AG20443 (cell line): ENCODE measurements at places on chromosomes 1 and 21.
A peak's percentile ranks its signal among the peaks of the same experiment; 100 is the strongest.

DNA sequence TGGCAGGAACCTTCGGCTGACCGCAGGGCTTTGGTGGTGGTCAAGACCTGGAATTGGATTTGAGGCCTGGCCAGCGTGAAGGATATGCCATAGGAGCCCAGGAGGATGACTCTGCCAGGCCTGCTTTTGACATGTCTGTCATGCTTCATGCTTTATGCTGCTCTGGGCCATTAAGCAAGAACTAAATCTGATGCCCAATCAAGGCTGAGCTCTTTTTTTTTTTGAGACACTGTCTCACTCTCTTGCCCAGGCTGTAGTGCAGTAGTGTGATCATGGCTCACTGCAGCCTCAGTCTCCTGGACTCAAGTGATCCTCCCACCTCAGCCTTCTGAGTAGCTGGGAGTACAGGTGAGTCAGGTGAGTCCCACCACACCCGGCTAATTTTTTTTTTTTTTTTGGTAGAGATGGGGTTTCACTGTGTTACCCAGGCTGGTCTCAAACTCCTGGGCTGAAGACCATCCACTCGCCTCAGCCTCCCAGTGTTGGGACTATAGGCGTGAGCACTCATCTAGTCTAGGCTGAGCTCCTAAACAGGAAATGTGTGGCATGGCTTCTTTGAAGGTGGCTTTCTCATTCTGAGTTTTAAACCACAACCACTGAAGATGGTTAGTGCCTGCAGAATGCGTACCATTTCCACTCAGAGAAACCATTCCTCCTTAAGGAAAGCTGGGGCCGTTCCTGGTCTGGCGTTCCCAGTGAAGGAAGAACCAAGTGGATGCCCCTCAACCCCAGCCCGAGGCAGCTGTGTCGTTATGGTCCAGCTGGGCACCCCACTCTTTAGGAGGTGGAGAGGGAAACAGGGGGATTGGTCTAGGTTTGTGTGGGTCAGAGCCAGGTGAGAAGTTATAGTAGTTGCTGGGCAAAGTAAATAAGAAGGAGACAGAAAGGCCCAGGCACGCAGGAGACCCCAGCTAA lies 34.2 kb upstream of the ATP5PO start:
- DNase-seq = no peak

DNA sequence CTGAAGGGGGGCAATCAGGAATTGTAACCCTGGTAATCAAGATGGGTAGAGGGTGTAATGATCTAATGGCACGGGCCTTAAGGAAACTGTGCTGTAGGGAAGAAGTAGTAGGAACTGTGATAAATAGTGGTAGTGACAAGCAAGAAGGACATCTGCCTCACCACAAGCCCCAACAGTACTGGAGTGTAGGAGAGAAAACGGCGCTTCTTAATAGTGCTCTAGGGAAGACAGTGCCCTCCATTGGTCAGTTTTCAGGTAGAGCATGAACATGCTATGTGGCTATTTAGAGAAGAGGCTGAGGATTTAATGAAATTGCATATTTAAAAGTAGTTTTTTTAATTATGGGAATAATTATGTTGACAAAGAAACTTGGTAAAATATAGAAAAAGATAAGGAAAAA lies 32.2 kb downstream of the SLC30A7 start:
- DNase-seq = no peak

- DNase-seq = no peak
Observed at GRCh38 chr1:8193840-8194406, 124.0 kb upstream of the SLC45A1 start.

DNA sequence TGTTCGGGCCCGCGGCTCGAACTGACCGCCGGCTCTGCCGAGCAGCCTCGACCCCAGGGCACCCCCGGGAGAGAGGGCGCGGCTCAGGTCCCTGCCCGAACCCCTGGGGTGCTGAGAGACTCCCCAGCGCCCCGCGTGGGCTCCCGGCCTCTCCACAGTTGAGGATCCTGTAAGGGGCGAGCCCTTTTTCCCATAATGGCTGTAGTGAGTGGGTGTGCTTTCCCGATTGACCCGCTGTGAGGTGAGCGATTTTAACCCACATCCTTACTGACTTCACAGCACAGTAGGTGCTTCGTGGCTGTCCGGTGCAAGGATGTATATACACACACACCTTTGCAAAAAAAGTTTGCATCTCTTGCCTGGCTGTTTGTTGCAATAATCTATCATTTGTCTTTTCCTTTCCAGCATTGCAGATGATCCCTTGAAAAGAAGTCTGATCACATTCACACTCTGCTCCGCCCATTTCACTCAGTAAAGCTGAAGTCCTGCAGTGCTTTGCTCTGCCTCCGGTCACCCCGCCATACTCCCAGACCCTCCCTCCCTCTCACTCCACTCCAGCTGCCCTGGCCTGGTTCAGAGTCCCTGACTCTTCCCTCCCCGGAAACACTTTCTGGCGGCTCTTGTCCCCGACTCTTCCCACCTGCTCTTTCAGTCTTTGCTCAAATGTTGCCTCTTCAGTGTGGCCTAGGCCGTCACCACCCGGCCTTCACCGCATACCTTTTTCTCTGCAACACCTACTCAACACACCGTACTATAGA lies 955 bp upstream of the UBE2G2 start:
- DNase-seq = no peak

GRCh38 chr1:27522432-27523336 lies 32.7 kb upstream of the WASF2 start:
- DNase-seq = no peak

GRCh38 chr21:43758111-43758641 lies 17.9 kb downstream of the CSTB start:
- DNase-seq = no peak

DNA sequence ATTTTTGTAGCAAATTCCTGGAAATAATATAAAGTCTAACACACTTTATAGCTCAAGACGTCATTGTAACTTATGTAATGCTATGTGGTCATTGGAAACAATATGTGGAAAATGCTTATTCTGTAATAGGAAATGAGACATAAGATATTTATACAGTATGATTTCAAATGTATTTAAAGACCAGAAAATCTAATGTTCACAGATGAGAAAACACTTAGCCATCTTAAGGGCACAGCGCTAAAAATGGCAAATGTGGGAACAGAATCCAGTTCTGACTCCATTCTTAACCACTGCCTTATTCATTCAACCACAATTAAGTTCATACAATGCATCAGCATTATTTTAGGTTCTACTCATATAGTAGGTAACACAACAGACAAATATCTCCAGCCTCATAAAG lies 12.5 kb downstream of the CSDE1 start:
- no peak for DNase-seq

GRCh38 chr1:204480515-204480914 lies 14.1 kb downstream of the PIK3C2B start:
- no peak for DNase-seq

GRCh38 chr1:183571678-183572268 lies 18.5 kb downstream of the NCF2 start:
- DNase-seq = no peak

- no peak for DNase-seq
Observed at GRCh38 chr1:225658041-225658440, 5.1 kb upstream of the ENAH start.

GRCh38 chr1:191709215-191709614 lies 449.0 kb upstream of the RGS18 start:
- no peak for DNase-seq

- DNase-seq = no peak
Observed at GRCh38 chr1:173038875-173039554, 11.7 kb downstream of the TNFSF18 start.

DNA sequence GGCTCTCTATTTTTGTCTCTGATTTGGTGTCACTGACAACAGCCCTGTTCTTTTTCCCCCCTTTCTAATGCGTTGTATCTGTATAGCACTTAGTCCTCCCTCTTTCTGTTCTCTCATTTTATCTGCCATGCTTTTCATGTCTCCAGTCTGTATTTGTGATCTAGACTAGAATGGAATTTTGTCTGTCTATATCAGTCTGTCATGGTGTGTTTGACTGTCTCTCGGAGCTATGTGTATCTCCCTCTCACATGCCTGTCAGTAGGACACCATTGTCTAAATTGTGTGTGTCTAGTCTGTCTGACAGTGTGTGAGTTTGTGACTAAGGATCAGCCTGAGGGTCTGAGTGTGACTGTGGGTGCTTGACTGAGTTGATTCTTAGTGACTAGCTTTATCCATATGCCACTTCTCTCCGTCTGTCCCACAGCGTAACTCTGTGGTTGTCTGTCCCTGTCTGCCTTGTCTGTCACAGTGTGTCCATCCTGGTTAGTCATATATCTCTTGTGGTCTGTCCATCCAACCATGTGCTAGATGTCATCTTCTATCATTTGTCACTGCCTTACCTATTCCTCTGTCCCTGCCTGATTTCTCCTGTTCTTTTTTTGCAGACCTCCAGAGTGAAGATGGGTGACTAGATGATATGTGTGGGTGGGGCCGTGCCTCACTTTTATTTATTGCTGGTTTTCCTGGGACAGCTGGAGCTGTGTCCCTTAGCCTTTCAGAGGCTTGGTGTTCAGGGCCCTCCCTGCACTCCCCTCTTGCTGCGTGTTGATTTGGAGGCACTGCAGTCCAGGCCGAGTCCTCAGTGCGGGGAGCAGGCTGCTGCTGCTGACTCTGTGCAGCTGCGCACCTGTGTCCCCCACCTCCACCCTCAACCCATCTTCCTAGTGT lies 1.4 kb upstream of the B4GALT2 start:
- DNase-seq = no peak

DNA sequence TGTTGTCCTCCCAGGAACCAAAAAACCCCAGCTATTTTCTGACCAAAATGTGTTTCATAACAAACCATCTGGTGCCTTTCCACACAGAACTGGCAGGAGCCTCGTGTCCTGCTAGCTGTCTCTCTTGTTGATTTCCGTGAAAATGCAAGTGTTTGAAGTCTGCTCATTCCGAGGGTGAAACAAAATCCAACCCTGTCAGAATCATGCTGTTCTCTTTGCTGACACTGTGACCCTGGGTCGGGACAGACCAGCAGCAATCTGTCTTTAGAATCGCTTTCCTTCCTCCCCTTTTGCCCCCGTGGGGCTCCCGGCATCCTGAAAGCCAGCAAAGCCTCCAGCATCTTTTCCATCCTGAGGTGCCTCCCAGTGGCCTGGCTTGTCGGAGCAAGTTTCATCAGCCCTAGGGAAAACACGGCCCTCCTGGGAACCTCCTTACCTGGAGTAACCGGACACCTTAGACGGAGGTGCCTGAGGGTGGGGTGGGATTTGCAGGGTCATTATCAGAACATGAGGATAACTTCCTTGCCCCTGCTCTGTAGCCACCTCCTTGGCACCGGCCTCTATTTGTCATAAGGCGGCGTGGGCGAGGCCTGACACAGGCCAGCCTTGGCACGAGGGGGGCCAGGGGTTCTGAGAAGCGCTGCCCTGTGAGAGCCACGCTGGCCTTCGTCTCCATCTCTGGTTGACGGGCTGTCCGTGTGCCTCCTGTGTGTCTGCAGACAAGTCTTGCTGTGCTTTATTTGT lies 24.9 kb downstream of the LDLRAP1 start:
- DNase-seq = peak; percentile 72

DNA sequence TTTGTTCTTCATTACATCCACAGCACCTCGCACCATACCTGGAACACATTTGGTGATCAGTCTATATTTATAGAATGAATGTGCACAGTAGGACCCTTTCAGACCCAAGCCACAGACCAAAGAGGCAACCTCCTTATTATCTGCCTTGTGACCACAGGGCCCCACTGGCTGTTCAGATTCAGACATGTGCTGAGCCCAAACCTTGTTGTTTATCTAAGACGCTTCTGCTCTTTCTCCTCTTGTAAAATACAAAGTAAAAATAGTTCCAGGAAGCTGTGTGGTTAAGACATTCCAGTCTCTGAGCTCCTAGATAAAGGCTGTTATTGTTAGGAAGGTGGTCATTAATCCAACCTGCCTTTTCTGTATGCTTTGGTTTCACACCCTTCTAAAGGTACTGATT lies 3.6 kb upstream of the SCMH1 start:
- DNase-seq = no peak

- no peak for DNase-seq
Observed at GRCh38 chr1:79613046-79613445, 606.5 kb upstream of the ADGRL4 start.

GRCh38 chr21:16437586-16437985 lies 707.8 kb downstream of the USP25 start:
- DNase-seq = no peak

DNA sequence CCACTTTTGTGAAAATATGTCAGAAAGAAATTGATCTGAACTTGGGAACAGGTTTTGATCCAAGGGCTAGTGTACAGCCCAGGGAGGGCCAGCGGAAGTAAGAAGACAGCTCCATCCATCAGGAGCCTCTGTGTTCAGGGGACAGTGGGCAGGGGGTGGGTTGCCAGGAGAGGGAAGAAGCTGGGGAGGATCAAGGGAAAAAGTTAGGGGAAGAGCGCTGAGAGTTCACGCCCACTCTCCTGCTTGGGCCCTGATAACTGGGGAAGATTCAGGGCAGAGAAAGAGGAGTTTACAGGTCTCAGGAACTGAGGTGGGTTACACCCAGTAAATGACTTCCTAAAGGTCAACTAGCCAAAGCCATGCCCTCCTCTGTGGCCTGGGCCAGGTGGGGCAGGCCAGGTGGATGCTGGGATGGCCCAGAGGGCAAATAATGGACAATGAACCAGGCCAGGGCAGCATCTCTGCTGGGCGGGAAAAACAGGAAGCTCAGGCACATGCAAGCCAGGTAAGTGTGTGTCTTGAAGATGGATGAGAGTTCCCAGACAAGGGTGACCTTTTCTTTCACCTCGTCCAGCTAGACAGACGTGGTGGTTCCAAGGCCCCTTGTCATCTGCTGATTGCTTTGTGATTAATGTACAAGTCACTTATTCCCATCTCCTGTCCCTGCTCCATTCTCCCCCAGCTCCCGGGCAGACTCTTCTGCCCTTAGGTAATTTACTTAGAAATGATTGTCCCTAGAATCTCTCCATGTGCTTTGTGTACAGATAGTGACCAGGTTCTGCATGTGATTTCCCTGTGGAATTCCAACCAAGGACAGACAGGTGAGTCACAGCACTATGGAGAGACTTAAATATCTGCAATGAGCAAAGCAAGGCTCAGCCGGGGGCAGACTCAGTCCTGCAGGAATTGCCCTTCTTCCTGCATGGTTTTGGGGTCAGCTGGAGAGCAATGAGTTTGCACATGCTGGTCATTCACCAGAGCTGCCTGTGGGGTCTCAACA lies 57.0 kb downstream of the MDM4 start:
- no peak for DNase-seq

DNA sequence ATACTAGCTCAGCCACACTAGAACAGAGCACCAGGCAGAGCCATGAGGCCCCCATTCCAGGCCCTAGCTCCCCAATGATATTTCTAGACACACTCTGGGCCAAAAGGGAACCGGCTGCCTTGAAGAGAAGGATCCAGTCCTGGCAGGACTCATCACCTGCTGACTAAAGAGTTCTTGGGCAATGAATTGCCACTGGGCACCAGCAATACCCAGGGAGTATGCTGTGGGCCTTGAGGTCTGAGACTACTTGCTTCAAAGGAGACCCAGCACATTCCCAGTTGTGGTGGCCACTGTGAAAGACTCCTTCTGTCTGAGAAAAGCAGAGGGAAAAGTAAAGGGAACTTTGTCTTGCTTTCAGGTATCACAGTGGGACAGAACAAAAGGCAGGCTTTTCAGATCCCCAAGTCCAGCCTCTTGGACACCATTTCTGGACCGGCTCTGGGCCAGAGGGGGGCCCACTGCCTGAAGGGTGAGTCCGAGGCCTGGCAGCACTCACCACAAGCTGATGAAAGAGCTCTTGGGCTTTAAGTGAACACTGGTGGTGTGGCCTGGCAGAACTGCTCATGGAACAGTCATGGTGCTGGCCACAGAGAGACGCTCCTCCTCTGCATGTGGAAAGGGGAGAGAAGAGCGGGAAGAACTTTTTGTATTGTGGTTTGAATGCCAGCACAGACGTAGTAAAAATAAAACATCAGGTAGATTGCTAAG lies 72.5 kb downstream of the CDC42BPA start:
- DNase-seq = no peak
